ENCODE measurements at places on chromosomes 1 and 21.

DNA sequence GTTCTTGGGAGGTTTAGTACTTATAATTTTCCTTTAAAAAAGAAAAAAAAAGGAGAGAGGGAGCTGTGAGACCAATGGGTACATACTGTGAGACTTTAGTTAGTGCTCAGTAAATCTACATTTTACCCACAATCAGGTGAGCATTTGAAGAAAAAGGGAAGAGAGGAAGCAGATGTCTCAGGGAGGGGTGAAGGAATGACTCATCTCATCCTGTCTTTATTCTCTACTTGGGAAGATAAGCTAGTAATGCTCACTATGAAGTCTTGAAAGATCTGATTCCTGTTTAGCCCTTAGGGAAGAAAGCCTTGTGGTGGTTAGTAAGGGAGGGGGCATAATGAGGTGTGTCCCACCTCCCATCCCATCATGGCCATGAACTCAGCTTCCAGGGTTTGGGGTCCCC lies 112.6 kb downstream of the PLD5 start:
- no peak for DNase-seq

GRCh38 chr1:25575191-25575590 lies 31.8 kb downstream of the LDLRAP1 start:
- DNase-seq = no peak

DNA sequence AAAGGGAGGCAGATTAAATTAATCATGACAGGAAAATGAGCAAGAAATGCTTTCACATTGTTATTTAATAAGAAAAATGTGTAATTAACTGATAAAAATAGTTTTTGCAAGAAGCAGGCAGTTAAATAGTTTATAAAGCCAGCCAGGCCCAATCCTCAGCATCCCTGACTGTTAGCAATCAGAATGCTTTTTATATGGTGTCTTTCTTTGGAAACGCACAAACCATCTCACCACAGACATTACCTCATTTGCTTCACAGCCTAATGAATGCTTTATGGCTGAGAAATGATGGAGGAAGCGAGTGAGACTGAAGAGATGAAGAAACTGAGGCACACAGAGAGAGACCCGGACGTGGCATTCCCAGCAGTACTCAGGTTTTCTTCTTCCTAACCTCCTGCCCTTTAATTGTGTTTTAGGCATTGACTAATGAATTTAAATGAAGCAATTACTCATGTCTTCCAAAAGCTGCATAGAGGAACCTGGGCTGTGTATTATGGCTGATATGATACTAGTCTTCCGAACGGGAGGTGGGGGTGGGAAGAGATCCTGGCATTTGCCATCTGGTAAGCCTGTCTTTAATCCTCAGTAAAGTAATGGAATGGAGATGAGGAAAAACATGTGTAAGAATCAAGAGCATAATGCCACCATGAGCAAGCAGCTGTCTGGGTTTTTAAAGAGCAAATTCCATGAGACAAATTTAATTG lies 116.1 kb upstream of the LMO4 start:
- DNase-seq = no peak

GRCh38 chr1:226098870-226099835 lies 36.6 kb downstream of the H3-3A start:
- DNase-seq = no peak

DNA sequence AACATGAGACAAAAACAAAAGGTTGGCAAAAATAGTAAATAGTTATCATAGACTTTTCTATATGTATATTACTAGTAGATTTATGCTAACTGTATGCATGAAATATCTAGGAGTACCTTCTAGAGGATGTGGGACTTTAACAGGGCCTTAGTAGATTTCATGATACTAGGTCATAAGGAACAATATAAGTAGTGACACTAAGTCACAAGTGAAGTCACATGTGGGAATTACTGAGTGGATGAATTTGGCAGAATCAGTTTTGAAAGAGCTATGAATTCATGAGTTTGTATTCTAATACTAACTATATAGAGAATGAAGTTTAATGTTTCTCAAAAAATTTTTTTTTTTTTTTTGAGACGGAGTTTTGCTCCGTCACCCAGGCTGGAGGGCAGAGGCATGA lies 53.1 kb upstream of the GPR25 start:
- no peak for DNase-seq

- no peak for DNase-seq
Measured at GRCh38 chr1:63329621-63330330, 7.4 kb downstream of the FOXD3 start.

Measured in NCI-H2227 treated with DMSO at 0.1 percent for 48 hours (cell line).